ENCODE measurements at places on chromosomes 1 and 21. TPM values are rescaled to one million over a fixed set of nuclear protein-coding genes. Genes with fewer than 3 reads are reported as not detected.

GRCh38 chr1:207172321-207172720 is 68.3 kb downstream of the C4BPA start:
- no peak for DNase-seq

GPR25 gene
- not detected for total RNA-seq

DNA sequence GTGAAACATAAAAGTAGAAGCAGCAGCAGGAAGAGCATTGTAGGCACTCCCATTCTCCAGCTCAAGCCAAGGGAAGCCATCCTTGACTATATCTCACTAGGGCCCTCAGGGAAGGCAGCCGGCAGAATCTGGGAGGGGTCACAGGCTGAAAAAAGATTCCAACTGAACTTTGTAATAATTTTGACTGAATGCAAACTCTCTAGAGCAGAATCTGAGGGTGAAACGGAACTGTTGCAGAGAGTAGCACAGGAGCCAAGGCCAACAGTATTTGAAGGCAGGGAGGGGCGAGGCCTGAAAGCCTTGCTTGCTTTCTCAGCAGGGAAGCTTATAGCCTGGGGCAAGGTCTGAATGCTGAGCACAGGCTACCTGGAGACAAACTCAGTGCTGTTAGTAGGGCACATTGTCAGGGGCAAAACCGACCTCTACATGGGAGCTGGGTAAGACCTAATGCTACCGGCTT is 180.6 kb downstream of the COL24A1 start:
- no peak for DNase-seq

GJB5 gene
- total RNA-seq = not detected

- DNase-seq = no peak
Observed at GRCh38 chr1:116817582-116818064, 63.4 kb downstream of the CD2 start.

DNA sequence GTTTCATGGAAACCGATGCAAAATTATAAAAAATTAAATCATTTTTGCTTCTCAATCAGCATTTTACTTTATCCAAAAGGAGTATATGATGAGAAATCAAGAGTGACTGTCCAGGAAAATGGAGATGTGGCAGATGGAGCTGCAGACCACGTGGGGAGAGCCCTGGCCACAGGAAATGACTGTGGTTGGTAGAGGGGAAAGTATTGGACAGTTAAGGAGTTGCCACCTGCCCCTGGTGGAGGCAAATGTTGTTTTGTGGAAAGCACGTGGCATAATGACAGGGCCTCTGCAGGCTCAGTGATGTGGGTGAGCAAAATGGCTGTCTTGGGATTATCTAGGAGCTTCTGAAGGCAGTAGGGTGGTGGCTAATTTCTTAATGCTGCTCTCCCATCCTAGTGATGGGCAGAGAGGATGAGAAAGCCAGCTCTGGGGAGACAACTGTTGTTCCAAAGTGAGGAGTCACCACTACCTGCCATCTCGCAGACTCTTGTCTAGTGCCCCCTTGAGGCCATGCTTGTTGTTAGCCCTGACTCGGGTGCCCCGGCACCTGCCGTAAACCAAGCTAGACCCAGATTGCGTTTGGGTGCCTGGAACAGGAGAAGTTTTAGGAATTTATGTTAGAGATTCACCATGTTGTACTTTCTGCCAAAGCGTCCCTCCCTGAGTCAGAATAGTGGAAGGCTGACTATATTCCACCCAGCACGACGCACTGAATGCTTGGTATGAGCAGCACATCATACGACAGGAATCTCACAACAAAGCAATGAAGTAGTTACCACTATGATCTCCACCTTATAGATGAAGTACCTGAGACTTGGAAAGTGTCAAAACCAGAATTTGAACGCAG is 144.0 kb downstream of the ROR1 start:
- no peak for DNase-seq

DNA sequence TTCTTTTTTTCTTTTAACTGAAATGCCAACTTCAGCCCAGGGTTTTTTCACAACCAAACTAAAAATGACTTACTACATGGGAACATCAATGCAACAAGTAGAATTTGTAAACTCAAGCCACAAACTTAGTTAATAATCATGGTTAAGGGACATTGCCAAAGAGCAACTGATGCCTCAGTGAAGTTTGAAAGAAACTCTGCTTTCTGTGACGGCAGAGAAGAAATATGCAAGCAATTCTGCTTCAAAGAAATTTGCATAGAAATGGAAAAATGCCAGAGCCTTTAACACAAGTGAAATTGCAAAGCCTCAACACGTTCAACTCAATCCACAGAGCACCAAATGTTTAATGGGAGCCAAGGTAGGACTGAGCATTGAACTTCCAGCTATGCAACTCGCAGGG is 5.0 kb upstream of the CHD5 start:
- DNase-seq = no peak
